M059J (cell line): ENCODE measurements at places on chromosomes 3 and 15. TPM values are rescaled to one million over a fixed set of nuclear protein-coding genes. Genes with fewer than 3 reads are reported as not detected.

The ITGA11 gene
- 31.2 and 54.7 TPM in 2 replicates for total RNA-seq

The ANP32A gene
- total RNA-seq: 102 and 114 TPM in 2 replicates

The LRRC31 gene
- total RNA-seq: not detected in 2 replicates

The MYO5C gene
- total RNA-seq: 2.5 and 6.4 TPM in 2 replicates

The GOLGA8T gene
- not detected in 2 replicates for total RNA-seq

The GOLGA6L7 gene
- total RNA-seq: not detected in 2 replicates

The CACNA1D gene
- total RNA-seq: not detected in 2 replicates

The TMEM44 gene
- total RNA-seq: 13.8 and 19.4 TPM in 2 replicates

The DUOXA2 gene
- 0.05 TPM in 1 of 2 replicates, not detected in the other for total RNA-seq

The RARB gene
- 37.1 and 40.2 TPM in 2 replicates for total RNA-seq

The PIGZ gene
- 1.7 and 1.9 TPM in 2 replicates for total RNA-seq

The FBXW12 gene
- not detected in 2 replicates for total RNA-seq

The ROBO2 gene
- total RNA-seq: not detected in 2 replicates

The RASL12 gene
- not detected in 2 replicates for total RNA-seq

The RPL39L gene
- 41.1 and 44.1 TPM in 2 replicates for total RNA-seq

The EFCAB12 gene
- not detected in 2 replicates for total RNA-seq

The CSK gene
- total RNA-seq: 9.4 and 23.8 TPM in 2 replicates

The GLDN gene
- total RNA-seq: 0.74 and 1.6 TPM in 2 replicates

The CFAP44 gene
- total RNA-seq: 0.37 and 1.5 TPM in 2 replicates

The TMEM266 gene
- total RNA-seq: not detected in 2 replicates

The EAF2 gene
- total RNA-seq: 8.3 and 9.3 TPM in 2 replicates

The GBE1 gene
- total RNA-seq: 33.5 and 53.4 TPM in 2 replicates

The AADAC gene
- 0.39 TPM in 1 of 2 replicates, not detected in the other for total RNA-seq

The COL7A1 gene
- 17.0 and 33.1 TPM in 2 replicates for total RNA-seq

The SEC11A gene
- 214 and 270 TPM in 2 replicates for total RNA-seq

The CTXN2 gene
- total RNA-seq: 0.20 TPM in 1 of 2 replicates, not detected in the other

The GHRL gene
- not detected in 2 replicates for total RNA-seq

The BCHE gene
- total RNA-seq: 4.0 and 8.0 TPM in 2 replicates

The IFT122 gene
- 8.5 and 14.7 TPM in 2 replicates for total RNA-seq

The WDR93 gene
- total RNA-seq: 0.25 TPM in 1 of 2 replicates, not detected in the other

The EPHB3 gene
- 1.1 and 1.2 TPM in 2 replicates for total RNA-seq

The RASGRF1 gene
- total RNA-seq: 0.32 and 0.94 TPM in 2 replicates
